ENCODE measurements at places on chromosomes 1 and 21. TPM values are rescaled to one million over a fixed set of nuclear protein-coding genes. Genes with fewer than 3 reads are reported as not detected.
A peak's percentile ranks its signal among the peaks of the same experiment; 100 is the strongest.

Gene MTX1
- total RNA-seq, result 16.6 TPM

Gene KRTAP11-1
- not detected for total RNA-seq

Gene CHD1L
- 7.4 TPM for total RNA-seq

Gene TNFSF4
- total RNA-seq, result 0.26 TPM

Gene KCNK2
- not detected for total RNA-seq

Gene SLFNL1
- total RNA-seq, result 0.45 TPM

Gene C1orf226
- total RNA-seq, result 3.7 TPM

Gene HCRTR1
- total RNA-seq, result 0.89 TPM

Gene TM2D1
- total RNA-seq, result 29.4 TPM

Gene HTR6
- total RNA-seq, result not detected

Gene ATP1A4
- total RNA-seq, result 0.14 TPM

Gene RNU1-2
- 635 TPM for total RNA-seq

Gene AMIGO1
- total RNA-seq, result 14.4 TPM

Gene KCNQ4
- 2.9 TPM for total RNA-seq

Gene COA6
- total RNA-seq, result 29.0 TPM

Gene C8B
- total RNA-seq, result not detected

- H3K36me3 ChIP-seq, result no peaks in the 10 kb centered on the region
- H3K4me3 ChIP-seq, result no peak overlapping the region
- H3K4me1 ChIP-seq, result no peaks in the 10 kb centered on the region
- H3K27ac ChIP-seq, result no peak overlapping the region
- H3K27me3 ChIP-seq, result no peaks in the 10 kb centered on the region
- DNase-seq, result no peak
Observed at GRCh38 chr1:102941366-102941947, 166.9 kb downstream of the COL11A1 start.

DNA sequence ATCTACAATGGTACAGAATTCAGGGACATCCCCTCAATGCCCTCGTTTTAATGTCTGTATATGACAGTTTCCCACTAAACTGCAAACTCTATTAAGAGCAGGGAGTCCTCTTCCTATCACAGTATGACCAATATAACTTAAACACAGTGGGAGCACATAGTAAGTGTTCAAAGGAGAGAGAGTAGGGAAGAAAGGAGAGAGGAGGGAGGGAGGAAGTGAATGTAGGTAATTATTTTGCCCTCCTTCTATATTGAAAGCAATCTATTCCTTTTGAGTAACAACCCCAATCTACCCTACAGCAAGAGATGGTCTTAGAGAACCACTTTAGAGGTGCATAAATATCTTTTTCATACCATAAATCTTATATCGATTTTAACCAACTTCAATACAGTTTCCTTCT lies 121.4 kb downstream of the MRPL39 start:
- no peaks in the 10 kb centered on the region for H3K36me3 ChIP-seq
- H3K4me3 ChIP-seq, result no peak overlapping the region
- H3K27ac ChIP-seq, result no peak overlapping the region
- H3K27me3 ChIP-seq, result no peaks in the 10 kb centered on the region

GRCh38 chr1:195082183-195082582 lies 1526.1 kb downstream of the KCNT2 start:
- no peaks in the 10 kb centered on the region for H3K27me3 ChIP-seq
- no peak for DNase-seq
- H3K36me3 ChIP-seq, result no peaks in the 10 kb centered on the region
- no peak overlapping the region for H3K27ac ChIP-seq
- no peaks in the 10 kb centered on the region for H3K4me1 ChIP-seq
- no peak overlapping the region for H3K4me3 ChIP-seq

DNA sequence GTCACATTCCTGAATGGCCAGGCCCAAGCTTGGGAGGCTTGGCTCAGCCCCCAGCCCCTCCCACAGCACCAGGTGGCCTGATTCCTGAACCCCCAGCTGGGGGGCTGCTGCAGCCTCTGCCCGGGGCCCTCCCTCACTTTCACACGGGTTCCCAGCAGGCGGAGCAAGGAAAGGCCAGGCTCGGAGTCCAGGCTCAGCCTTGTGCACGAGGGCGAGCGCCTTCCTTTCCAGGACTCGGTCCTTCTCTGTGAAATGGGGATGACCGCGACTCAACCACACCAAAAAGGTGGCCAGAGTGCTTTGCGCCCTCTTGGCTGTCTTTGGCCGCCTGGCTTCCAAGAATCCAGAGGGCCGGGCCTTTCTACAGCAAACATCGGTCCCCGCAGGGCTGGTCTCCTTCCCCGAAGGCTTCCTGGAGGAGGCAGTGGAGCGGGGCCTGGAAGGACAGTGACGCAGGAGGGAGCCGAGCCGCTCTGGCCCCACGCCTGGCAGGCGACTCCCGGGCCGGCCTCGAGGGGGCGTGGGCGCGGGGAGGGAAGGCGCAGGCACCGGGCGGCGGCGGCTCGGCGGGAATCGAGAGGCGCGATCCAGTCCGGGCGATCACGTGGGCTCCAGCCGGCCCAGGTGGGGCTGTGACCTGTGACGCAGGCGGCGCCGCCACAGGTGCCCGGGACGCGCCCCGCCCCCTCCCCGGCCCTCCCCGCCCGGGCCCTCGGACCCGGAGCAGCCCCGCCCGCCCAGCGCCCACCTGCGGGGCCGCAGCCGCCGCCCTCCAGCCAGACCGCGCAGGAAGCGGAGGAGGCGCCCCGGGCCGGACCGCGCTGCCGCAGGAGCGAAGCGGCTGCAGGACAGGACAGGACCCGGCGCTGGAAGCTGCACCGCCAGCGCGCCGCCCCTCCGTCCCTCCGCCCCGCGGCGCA lies at the start of gene ARHGEF16:
Gene ARHGEF16 (plus strand): TSS at position 775 of the 920 bp plus-strand sequence. CDS start 8,420 bp downstream, outside the sequence.
- H3K4me3 ChIP-seq, result peak within 1 kb of the TSS; percentile 57
- peak; percentile 61 for DNase-seq
- H3K27me3 ChIP-seq, result peaks cover 3% of the 10 kb centered on the region
- no peaks in the 10 kb centered on the region for H3K36me3 ChIP-seq
- H3K4me1 ChIP-seq, result peaks cover 32% of the 10 kb centered on the region

- no peaks in the 10 kb centered on the region for H3K36me3 ChIP-seq
- H3K4me1 ChIP-seq, result peaks cover 26% of the 10 kb centered on the region
- no peak for DNase-seq
- H3K27ac ChIP-seq, result no peak overlapping the region
- H3K4me3 ChIP-seq, result peak overlapping the region; percentile 94
Observed at GRCh38 chr1:23020706-23021405, 1.6 kb downstream of the KDM1A start.

GRCh38 chr1:184368354-184368753 lies 18.5 kb upstream of the C1orf21 start:
- no peaks in the 10 kb centered on the region for H3K27me3 ChIP-seq
- no peak overlapping the region for H3K4me3 ChIP-seq
- H3K36me3 ChIP-seq, result no peaks in the 10 kb centered on the region
- no peak overlapping the region for H3K27ac ChIP-seq

DNA sequence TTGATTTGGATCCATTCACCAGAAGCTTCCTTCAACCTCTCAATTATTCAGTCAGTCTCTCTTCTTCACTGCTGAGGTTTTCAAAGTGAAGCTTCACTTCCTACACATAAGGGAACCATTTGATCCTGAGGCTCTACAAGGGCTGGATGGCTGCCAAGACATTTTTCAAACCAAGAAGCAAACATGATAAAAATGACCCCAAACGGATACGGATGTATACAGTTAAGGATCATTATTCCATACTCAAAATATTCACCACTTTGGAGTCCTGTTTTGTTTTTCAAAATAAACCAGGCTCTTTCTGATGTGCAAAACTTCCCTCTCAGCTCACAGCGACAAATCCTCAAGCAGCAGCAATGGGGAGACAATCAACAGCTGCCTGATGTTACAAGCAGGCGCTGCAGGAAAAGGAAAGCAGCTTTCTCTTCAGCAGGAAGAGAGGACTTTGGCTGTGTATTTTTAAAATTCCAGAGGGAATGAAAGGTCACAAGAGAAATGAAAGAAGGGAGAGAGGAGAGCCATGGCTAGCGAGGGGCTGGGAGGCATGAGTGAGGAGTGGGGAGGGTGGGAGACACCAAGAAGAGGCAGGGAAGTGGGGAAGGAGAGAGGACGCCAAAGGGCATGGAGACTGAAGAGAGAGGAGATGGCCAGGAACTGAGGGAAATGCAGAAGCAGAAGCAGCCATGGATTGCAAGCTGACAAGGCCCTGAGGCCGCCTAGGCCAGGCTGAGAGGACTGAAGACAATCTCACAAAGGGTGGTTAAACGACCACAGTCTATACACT lies 145.4 kb downstream of the SLC45A1 start:
- H3K27me3 ChIP-seq, result no peaks in the 10 kb centered on the region
- H3K4me1 ChIP-seq, result peaks cover 51% of the 10 kb centered on the region
- DNase-seq, result peak; percentile 68

GRCh38 chr1:38929476-38929875 lies 12.2 kb downstream of the RHBDL2 start:
- peak overlapping the region; percentile 27 for H3K27ac ChIP-seq
- no peak overlapping the region for H3K4me3 ChIP-seq
- H3K4me1 ChIP-seq, result no peaks in the 10 kb centered on the region
- DNase-seq, result no peak
- no peaks in the 10 kb centered on the region for H3K36me3 ChIP-seq
- H3K27me3 ChIP-seq, result no peaks in the 10 kb centered on the region

DNA sequence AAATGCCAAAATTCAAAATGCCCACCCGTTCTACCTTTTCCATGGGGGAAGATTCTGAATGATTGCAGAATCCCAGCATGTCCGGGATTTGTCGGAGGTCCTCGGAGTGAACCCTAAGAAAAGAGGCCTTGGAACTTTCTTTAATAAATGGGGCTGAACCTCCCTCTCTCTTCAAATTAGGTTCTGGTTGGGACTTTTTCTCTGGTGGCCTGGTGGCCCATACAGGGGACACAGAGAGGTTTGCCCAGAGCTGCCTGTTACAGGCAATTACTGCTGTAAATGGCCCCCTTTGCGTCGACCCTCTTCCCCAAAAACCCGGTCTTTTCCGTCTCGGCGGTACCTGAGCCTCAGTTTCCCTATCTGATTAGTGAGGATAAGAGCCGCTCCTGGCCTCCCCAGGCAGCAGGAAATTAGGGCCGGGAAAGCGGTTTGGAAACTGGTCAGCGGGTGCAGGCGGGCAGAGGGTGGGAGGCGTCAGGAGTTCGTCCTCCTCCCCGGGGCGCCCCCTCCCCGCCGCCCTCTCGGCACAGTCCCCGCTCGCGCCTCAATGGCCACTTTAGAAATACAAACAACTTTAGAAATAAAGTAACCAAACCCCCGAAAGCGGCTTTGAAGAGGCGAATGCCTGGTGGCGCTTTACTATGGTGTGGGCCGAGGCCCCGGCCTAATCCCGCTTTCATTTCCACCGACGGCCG lies 15.6 kb downstream of the PAX7 start:
- DNase-seq, result no peak
- no peaks in the 10 kb centered on the region for H3K4me1 ChIP-seq
- H3K27ac ChIP-seq, result no peak overlapping the region
- no peaks in the 10 kb centered on the region for H3K36me3 ChIP-seq

GRCh38 chr1:47180603-47181094 lies 9.2 kb downstream of the PDZK1IP1 start:
- no peaks in the 10 kb centered on the region for H3K36me3 ChIP-seq
- peaks cover 14% of the 10 kb centered on the region for H3K4me1 ChIP-seq
- H3K4me3 ChIP-seq, result no peak overlapping the region
- no peak for DNase-seq

GRCh38 chr1:2635361-2636010 lies 2.7 kb upstream of the MMEL1 start:
- H3K27me3 ChIP-seq, result peaks cover 40% of the 10 kb centered on the region
- no peak overlapping the region for H3K4me3 ChIP-seq
- no peaks in the 10 kb centered on the region for H3K36me3 ChIP-seq
- no peaks in the 10 kb centered on the region for H3K4me1 ChIP-seq

GRCh38 chr1:95308276-95309030 lies 74.4 kb downstream of the RWDD3 start:
- no peaks in the 10 kb centered on the region for H3K36me3 ChIP-seq
- no peak for DNase-seq
- H3K27ac ChIP-seq, result no peak overlapping the region
- H3K4me1 ChIP-seq, result no peaks in the 10 kb centered on the region
- H3K27me3 ChIP-seq, result no peaks in the 10 kb centered on the region

- no peaks in the 10 kb centered on the region for H3K36me3 ChIP-seq
- no peaks in the 10 kb centered on the region for H3K27me3 ChIP-seq
- DNase-seq, result peak; percentile 57
- H3K4me1 ChIP-seq, result peaks cover 73% of the 10 kb centered on the region
Observed at GRCh38 chr1:234961456-234962339, 166.9 kb downstream of the TOMM20 start.
